ENCODE measurements at places on chromosomes 1 and 21.
A peak's percentile ranks its signal among the peaks of the same experiment; 100 is the strongest.

DNA sequence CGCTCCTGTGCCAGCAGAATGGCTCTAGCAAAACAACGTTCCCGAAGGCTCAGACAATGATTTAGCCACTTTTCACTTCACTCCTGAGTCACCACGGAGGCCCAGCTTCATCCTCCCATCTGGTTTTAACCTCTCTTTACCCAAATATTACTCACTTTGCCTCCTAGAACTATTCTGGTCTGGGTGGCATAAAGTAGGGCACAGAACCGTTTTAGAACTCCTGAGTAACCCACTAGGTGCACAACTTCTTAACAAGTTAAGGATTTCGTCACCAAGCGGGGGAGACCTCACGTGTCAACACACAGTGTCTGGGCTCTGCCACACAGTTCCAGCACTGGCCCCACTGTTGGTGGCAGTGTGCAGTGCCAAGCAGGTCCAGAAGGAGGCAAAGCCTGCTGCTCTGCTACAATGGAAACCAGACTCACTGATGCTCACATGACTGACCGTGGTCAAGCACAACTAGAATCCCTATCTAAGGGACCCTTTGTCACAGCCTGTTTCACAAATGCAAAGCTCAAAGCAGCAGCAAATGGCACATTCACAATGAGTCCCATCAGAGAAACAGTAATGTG lies 121.7 kb downstream of the SIPA1L2 start:
- no peak overlapping the region for H3K27ac ChIP-seq
- no peaks in the 10 kb centered on the region for H3K4me1 ChIP-seq
- no peaks in the 10 kb centered on the region for H3K27me3 ChIP-seq
- H3K4me3 ChIP-seq: no peak overlapping the region
- DNase-seq: no peak

GRCh38 chr1:246008363-246008831 lies 498.7 kb downstream of the SMYD3 start:
- no peaks in the 10 kb centered on the region for H3K36me3 ChIP-seq
- DNase-seq: no peak
- peaks cover 6% of the 10 kb centered on the region for H3K4me1 ChIP-seq
- no peaks in the 10 kb centered on the region for H3K27me3 ChIP-seq

- H3K4me3 ChIP-seq: no peak overlapping the region
- peaks cover 24% of the 10 kb centered on the region for H3K4me1 ChIP-seq
- H3K36me3 ChIP-seq: no peaks in the 10 kb centered on the region
- H3K27ac ChIP-seq: no peak overlapping the region
- DNase-seq: no peak
Observed at GRCh38 chr1:65959896-65960567, 167.3 kb downstream of the PDE4B start.

DNA sequence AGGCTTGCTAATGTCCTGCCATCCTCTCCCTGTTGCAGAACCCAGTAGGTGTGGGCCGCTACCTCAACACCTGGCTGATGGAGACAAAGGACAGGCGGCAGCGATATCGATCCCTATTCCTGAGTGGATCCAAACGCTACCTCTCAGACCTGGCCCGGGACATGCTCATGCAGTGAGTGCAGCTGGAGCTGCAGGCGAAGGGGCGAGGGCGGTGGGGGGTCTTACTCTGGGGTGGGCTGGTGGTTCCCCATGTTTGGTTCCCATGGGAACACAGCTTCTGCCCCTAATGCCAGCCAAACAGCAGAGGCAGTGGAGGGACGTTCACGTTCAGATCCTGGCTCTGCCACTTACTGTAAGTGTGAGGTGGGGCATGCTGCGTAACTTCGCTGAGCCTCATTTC lies 15.8 kb upstream of the TTC22 start:
- DNase-seq: no peak
- no peak overlapping the region for H3K4me3 ChIP-seq
- no peaks in the 10 kb centered on the region for H3K27me3 ChIP-seq
- no peaks in the 10 kb centered on the region for H3K36me3 ChIP-seq

DNA sequence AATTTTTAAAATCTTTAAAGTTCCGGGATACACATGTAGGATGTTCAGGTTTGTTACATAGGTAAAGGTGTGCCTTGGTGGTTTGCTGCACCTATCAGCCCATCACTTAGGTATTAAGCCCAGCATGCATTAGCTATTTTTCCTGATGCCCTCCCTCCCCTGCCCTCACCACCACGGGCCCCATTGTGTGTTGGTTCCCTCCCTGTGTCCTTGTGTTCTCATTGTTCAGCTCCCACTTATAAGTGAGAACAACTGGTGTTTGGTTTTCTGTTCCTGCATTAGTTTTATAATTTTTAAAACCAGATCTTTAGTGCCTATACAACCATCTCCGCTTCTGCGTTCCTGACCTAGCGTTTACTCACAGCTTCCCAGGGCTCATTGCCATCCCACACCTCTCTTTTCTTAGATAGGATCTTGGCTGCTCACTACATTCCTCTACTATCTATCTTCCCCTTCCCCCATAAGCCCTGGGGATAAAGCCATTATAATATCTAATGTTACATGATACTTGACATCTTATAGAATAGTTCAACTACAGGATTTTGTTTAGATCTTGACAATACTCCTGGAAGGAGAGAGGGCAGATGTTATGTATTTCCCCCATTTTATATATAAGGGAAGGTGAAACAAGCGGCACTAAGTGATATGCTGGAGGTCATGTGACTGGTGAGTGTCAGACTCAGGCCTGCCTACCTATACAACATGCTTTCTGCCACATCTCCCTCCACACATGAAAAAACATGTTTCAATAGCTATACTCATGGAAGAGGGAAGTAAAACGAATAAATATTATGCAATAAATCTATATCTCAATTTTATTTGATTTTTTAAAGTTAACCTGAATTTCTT lies 52.3 kb upstream of the DNAJC6 start:
- H3K27ac ChIP-seq: no peak overlapping the region
- no peak for DNase-seq
- H3K4me3 ChIP-seq: no peak overlapping the region
- no peaks in the 10 kb centered on the region for H3K36me3 ChIP-seq
- H3K4me1 ChIP-seq: peaks cover 12% of the 10 kb centered on the region

GRCh38 chr1:248696261-248696660 lies 6.3 kb downstream of the OR14I1 start:
- H3K36me3 ChIP-seq: no peaks in the 10 kb centered on the region
- DNase-seq: peak; percentile 76
- H3K27me3 ChIP-seq: no peaks in the 10 kb centered on the region
- peaks cover 13% of the 10 kb centered on the region for H3K4me1 ChIP-seq

- DNase-seq: no peak
- H3K27ac ChIP-seq: no peak overlapping the region
- H3K27me3 ChIP-seq: no peaks in the 10 kb centered on the region
- no peak overlapping the region for H3K4me3 ChIP-seq
Observed at GRCh38 chr1:99348397-99349132, 84.3 kb downstream of the PLPPR4 start.

GRCh38 chr1:7463526-7463925 lies 307.6 kb upstream of the VAMP3 start:
- H3K27me3 ChIP-seq: no peaks in the 10 kb centered on the region
- H3K27ac ChIP-seq: no peak overlapping the region
- no peaks in the 10 kb centered on the region for H3K36me3 ChIP-seq
- H3K4me1 ChIP-seq: peaks cover 4% of the 10 kb centered on the region

- no peak overlapping the region for H3K27ac ChIP-seq
- DNase-seq: no peak
- no peak overlapping the region for H3K4me3 ChIP-seq
- peaks cover 13% of the 10 kb centered on the region for H3K36me3 ChIP-seq
- H3K4me1 ChIP-seq: peaks cover 14% of the 10 kb centered on the region
Observed at GRCh38 chr1:151639466-151639865, 27.6 kb downstream of the SNX27 start.
